GM03348 (cell line): ENCODE measurements at places on chromosomes 7 and 10.
A peak's percentile ranks its signal among the peaks of the same experiment; 100 is the strongest.

DNA sequence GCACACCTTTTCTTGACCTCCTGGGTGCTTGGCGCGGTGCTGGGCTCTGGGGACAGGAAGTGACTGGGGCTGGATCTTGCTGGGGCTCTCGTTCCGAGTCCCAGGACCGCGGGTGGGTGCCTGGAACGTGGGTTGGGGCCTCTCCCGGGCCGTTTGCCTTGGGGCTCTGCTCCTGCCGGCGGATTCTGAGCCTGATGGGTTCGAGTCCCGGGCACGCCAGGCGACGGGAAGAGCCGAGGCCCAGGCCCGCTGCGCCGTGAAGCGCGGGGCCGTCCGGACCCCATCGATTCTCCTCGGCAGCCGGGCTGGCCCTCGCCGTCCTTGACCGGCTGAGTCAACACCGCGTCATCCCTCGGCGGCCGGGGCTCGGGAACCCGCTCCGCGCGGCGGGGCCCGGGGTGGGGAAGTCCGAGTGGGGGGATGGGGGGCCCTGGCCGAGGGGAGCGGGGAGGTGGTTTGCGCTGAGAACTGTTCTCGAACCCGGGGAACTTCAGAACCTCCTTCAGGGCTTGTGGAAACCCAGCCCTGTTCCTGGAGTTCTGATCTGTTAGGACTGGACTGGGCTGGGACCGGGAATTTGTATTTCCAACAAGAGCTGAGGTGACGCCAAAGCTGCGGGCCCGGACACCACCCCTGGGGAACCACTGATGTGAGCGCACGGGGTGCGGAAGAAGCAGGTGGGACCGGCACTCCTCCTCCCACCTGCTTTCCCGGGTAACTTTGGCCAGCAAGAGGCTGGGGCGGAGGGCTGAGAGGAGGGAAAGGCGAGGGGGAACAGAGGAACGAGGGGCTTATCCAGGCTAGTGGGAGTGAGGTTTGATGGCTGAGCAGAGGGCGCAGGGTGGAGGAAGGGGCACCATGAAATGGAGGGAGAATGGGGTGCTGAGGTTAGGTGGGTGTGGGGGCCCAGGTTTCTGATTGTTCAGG is 6.2 kb downstream of the HHEX start:
- peak; percentile 81 for DNase-seq

DNA sequence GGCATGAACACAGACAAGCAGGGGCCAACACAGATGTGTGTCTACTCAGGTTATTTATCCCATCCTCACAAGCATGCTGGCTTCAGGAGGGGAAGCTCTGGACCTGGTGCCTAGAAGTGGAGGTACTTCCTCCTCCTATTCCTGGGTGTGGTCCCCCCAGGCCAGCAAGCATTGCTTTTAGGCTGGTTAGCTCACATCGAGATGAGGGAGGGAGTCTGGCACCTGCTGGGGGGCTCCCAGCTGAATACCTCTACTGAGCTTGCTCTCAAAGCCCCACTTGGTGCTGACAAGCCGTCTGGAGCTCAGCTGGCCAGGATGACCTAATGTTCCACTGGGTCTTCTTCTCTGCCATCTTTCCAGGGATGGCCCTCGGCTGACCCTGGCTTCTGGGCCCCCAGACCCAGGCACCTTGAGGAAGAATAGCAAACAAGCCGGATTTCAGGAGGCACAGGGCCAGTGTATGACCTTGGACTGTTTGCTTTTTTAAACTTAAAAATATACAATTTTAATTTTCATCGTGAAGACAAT is 26.8 kb downstream of the FAM241B start:
- DNase-seq: no peak

DNA sequence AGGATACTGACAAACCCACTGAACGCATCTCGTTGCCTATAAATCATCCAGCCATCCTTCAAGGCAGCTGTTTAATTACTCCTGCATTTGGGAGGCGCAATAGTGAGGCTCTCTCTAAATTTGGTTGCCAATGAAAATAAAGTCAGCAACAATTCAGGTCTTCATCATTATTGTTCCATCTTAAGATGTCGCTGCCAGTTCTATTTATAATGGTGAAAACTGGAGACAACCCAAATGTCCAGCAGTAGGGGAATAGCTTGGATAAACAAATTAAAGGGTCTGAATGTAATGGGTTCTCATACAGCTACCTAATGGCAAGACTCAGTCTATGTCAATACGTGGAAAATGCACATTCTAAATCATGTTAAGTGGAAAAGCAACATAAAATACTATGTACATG is 120.1 kb upstream of the PLXNA4 start:
- DNase-seq: no peak

DNA sequence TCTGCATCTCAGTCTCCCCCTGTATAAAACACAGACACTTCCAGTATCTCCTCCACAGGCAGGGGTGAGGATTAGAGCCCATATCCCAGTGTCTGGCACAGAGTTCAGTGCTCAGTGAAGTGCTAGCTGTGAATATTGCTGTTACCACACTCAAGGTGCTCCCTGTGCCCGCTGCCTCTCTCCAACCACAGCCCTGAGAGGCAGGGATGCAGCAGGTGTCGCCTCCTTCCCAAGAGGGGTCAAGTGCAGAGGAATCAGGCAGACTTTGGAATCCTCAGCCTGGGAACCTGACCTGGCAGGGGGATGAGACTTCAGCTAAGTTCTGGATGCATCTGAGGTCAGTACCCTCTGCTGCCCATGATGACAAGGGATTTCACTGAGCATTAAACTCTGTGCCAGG is 163.1 kb downstream of the GFRA1 start:
- DNase-seq: no peak

DNA sequence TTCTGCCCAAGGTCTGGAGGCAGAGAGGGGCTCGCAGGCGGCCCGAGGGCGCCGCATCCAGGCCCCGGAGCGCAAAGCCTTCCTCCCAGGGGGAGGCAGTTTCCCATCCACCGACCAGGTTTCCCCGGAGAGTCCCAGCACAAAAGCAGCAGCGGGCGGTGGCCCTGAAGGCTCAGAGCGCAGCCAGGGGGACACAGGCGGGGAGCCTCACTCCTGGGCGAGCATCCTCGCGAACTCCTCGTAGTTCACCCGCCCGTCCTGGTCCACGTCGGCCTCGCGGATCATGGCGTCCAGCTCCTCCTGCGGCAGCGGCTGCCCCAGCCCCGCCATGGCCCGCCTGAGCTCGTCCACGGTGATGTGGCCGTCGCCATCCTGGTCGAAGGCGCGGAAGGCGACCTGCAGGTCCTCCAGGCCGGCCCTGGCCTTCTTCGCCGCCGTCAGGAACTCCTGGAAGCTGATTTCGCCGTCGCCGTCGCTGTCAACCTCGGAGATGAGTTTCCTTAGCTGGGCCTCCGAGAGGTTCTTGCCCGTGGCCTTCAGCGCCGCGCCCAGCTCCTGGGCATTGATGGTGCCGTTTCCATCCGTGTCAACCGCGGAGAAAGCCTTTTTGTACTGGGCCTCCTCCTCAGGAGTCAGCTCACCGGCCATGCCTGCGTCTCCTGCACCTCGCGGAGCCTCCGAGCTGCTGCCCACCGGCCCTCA is 428 bp downstream of the CALML5 start:
- no peak for DNase-seq

DNA sequence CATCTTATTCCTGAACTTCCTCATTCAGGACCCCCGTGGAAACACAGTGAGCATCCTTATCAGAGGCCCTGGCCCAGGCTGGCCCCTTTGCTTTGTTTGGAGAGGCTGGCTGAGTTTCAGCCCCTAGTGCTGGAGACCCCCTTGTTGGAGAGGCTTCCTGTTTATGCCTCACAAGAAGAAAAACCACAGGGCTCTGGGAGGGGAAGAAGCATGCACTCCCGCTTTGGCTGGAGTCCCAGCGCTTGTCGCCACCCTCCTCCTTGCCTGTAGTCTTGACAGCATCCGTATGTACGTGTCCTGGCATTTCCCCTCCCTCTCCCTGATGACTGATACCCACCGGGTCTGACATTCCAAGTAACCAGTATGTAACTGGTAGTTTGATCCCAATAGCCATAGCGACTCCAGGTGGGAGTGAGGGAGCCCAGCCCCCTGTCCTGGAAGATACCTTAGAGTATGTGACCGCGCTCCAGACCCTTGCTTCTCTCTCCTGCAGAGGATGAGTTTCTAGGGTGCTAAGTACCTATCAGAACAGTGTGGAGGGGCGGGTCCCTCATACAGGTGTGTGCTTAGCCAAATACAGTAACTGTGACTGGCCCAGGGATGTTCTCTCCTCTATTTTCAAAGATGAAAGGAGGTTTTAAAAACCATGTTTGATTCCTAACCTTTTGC is 6.9 kb upstream of the ATP6V0E2 start:
- no peak for DNase-seq

DNA sequence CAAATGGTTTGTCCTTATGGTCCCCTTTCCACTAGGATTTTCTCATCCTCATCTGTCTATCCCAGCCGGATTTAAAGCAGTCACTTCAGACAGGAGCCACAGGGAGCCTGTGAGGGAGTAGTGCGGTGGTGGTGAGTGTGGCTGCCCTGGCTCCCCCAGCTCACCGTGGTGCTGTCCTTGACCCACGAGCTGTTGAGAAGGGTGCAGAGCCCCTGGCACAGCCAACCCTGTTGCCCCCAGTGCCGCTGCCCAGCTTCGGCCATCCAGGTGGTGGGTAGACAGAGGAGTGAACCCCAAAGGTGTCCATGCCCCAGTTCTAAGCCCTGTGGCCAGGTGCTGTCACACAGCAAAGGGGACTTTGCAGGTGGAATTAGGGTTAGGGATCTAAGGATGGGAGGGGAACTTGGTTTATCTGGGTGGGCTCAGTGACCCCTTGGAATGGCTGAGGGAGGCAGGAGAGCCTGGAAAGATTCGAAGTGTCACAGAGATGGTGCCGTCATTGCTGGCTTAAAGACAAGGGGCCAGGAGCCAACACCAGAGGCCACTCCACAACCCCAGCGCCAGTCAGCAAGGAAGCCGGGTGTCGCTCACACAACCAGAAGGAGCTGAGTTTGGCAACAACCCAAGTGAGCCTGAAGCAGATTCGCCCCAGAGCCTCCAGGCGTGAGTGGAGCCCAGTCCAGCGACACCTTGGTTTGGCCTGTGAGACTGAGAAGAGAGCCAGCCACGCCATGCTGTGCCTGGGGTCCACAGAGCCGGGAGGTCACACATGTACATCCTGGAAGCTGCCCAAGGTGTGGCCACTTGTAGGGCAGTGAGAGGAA is 142.4 kb downstream of the ADCY1 start:
- no peak for DNase-seq

GRCh38 chr7:17374654-17375053 is 76.2 kb downstream of the AHR start:
- no peak for DNase-seq

DNA sequence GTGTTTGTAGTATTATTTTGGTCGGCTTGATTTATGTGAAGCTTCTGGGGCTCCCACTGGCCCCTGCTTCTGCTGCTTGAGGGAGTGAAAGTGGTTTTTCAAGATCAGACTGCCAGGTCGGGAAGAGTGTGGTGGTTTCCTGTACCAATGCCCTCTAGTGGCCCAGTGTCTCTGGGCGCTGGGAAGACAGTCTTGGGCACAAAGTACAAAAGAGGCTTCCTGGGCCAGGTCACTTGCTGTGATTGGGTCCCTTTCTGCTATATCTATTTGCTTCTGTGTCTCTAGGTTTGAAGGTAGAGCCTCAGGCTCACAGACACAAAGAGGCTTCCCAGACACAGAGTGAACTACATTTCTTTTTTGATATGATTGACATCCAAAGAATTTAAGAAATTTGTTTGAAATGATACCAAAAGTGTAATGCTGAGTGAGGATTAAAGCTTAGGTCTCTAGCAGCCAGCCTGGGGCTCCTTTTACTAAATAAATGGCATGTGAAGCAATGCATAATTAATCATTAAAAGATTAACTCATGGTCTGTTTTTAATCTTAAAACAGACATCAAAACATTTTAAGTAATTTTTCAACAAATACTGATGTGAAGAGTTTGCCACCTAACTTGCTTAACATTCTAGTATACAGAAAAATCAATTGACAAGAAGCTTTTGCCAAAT is 36.3 kb downstream of the ABCB1 start:
- peak; percentile 5 for DNase-seq

GRCh38 chr7:1054861-1055450 is 10.6 kb downstream of the GPR146 start:
- no peak for DNase-seq

DNA sequence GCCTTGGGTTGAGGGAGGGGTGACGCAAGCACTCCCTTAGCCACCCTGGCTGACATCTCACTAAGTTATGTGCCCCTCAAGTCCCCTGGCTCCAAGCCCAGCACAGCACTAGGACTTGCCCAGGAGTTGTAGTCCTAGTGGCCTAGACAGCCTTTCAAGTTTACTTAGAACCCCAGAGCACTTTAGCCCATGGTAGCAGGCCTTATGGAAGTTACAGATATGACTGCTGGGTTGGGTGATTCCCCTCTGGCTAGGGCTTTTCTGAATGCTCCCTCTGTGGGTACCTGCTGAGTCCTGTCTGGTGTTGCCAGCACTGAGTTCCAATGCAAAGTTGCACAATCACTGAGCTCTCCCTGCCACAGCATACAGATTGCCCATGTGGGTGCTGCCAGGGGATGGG is 83.2 kb downstream of the AHCYL2 start:
- no peak for DNase-seq

DNA sequence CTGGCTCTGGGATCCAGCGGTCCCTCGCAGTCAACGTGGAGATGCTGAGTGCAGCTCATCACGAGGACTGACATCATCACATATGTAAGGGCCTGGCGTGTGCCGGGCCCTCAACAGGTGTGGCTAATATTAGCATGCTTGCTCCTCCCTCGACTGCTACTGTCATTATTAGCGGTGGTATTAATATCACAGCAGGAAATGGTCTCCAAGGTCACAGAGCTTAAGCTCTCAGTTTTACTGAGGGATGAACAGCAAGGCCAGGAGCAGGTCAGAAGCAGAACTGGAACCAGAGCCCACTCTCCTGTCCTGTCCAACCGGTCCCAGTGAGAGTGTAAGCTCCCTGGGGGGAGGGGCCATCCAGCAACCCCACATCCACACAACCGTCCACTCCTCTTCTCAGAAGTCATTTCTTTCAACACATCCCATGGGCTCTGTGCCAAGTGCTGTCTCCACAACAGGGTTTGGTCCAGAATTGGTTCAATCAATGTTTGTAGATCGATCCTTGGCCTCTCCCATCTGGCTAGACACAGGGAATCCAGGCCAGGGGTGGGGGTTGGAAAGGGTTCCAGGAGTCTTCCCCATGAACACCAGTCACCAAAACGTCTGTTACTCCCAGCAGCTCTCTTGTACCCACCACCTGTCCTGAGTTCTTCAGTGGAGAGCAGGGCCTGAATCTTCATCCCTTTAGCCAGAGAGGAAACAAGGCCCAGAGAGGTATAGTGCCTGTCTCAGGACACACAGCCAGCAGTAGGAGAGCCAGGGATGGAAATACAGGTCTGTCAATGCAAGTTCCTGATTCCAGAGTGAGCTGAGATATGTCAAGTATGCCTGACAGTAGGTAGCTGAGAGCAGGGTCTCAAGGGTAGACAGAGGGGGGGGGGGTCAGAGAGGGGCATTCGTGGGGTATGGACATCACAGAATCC is 45.3 kb upstream of the ZMIZ1 start:
- DNase-seq: no peak

- DNase-seq: no peak
These were observed 132.0 kb downstream of the PPP1R17 start for GRCh38 chr7:31819031-31819430.

GRCh38 chr7:94933256-94933990 is 26.0 kb downstream of the PPP1R9A start:
- DNase-seq: no peak

- no peak for DNase-seq
These were observed 203.2 kb upstream of the SEMA3E start for GRCh38 chr7:83852136-83852535.

- DNase-seq: no peak
These were observed 7.1 kb downstream of the ERV3-1 start for GRCh38 chr7:64999165-65000004.
